Testis (tissue), 5 donors: ENCODE measurements at places on chromosomes 4 and X.

DNA sequence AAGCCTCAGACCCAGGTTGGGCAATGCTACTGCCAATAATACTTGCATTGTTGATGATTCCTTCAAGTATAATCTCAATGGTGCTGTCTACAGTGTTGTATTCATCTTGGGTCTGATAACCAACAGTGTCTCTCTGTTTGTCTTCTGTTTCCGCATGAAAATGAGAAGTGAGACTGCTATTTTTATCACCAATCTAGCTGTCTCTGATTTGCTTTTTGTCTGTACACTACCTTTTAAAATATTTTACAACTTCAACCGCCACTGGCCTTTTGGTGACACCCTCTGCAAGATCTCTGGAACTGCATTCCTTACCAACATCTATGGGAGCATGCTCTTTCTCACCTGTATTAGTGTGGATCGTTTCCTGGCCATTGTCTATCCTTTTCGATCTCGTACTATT, 7.4 kb downstream of the LPAR4 start:
- H3K4me3 ChIP-seq: no peak overlapping the region
- no peaks in the 10 kb centered on the region for H3K27me3 ChIP-seq
- no peak overlapping the region for H3K27ac ChIP-seq
- DNase-seq: no peak
- H3K4me1 ChIP-seq: no peaks in the 10 kb centered on the region
- H3K36me3 ChIP-seq: no peaks in the 10 kb centered on the region

DNA sequence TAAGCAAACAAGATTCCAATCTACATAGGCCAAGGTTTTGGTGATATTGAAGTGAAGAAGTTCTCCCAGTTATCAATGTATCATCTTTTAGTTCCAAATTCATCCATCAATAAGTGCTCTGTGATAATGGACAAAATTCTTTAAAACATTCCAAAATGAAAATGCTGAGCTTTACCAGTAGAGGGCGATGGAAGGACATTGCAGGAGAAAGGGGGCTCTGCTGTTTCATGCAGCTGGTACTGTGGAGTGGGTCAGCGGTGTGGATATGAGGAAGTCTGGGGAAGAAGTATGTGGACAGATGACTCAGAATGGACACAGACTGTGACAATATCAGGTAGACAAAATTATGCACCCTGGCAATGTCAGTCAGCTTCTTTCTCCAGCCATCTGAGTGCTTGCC, 46.6 kb upstream of the HS6ST2 start:
- no peaks in the 10 kb centered on the region for H3K27me3 ChIP-seq
- no peak overlapping the region for H3K27ac ChIP-seq
- no peak overlapping the region for H3K4me3 ChIP-seq
- no peaks in the 10 kb centered on the region for H3K36me3 ChIP-seq
- no peaks in the 10 kb centered on the region for H3K4me1 ChIP-seq

- H3K4me3 ChIP-seq: no peak overlapping the region
- H3K27me3 ChIP-seq: no peaks in the 10 kb centered on the region
- no peak for DNase-seq
These were observed 1.1 kb downstream of the PCSK1N start for GRCh38 chrX:48834383-48834709.

DNA sequence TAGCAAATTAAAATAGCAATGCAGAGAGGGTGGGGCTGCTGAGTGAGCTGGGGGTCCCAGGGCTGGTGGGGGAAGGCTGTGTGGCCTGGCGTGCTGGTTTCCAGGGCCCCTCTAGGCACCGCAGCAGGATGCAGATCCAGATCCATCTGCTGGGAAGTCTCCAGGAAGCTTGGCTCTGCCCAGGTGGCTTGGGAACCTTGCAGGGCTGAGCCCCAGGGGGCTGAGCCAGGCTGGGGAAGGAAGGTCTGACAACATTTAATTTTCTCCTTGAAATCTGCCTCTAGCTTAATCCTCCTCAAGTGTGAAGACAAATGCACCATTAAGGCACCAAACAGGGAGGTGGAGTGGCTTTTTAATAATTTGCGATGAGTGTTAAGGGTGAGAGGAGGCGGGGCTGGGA, 31.7 kb downstream of the SORCS2 start:
- DNase-seq: no peak
- no peak overlapping the region for H3K27ac ChIP-seq
- no peaks in the 10 kb centered on the region for H3K4me1 ChIP-seq
- no peaks in the 10 kb centered on the region for H3K36me3 ChIP-seq

- no peaks in the 10 kb centered on the region for H3K4me1 ChIP-seq
- H3K4me3 ChIP-seq: no peak overlapping the region
- no peaks in the 10 kb centered on the region for H3K36me3 ChIP-seq
- H3K27ac ChIP-seq: no peak overlapping the region
- no peak for DNase-seq
These were observed 627.0 kb upstream of the HTR2C start for GRCh38 chrX:113956936-113957335.

GRCh38 chr4:159273841-159274240, 171.0 kb downstream of the RAPGEF2 start:
- H3K27ac ChIP-seq: no peak overlapping the region
- no peaks in the 10 kb centered on the region for H3K27me3 ChIP-seq
- no peak for DNase-seq
- no peaks in the 10 kb centered on the region for H3K36me3 ChIP-seq
- H3K4me1 ChIP-seq: peaks cover 7% of the 10 kb centered on the region

- no peak for DNase-seq
- H3K4me3 ChIP-seq: no peak overlapping the region
- H3K27me3 ChIP-seq: no peaks in the 10 kb centered on the region
- no peak overlapping the region for H3K27ac ChIP-seq
- H3K36me3 ChIP-seq: no peaks in the 10 kb centered on the region
- no peaks in the 10 kb centered on the region for H3K4me1 ChIP-seq
These were observed 133.3 kb upstream of the PJA1 start for GRCh38 chrX:69298466-69299140.

- no peaks in the 10 kb centered on the region for H3K36me3 ChIP-seq
- no peak for DNase-seq
- H3K4me3 ChIP-seq: no peak overlapping the region
- no peak overlapping the region for H3K27ac ChIP-seq
These were observed 73.9 kb upstream of the DIPK2B start for GRCh38 chrX:45274576-45274975.

- no peaks in the 10 kb centered on the region for H3K27me3 ChIP-seq
- no peak overlapping the region for H3K4me3 ChIP-seq
- no peaks in the 10 kb centered on the region for H3K4me1 ChIP-seq
- H3K36me3 ChIP-seq: no peaks in the 10 kb centered on the region
- DNase-seq: no peak
These were observed 39.4 kb upstream of the GPC3 start for GRCh38 chrX:134024686-134025377.

DNA sequence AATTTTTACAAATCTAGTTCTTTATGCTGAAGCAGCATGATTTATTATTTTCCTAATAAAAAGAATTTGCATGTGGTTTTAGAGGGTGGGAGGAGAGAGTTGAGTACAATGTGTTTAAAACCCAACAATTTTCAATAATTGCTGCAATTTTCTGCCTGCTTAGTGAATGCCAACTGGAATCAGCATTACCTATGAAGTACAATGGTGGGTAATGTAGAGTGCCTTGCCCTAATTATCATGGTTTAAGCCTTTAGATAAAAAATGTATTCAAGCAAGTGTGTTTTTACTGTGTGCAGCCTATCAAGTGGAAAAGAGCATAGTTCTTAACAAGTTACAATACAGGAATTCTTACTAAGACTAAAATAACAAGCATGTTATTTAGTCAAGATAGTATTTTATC, 77.9 kb upstream of the ANKRD50 start:
- H3K27me3 ChIP-seq: no peaks in the 10 kb centered on the region
- H3K4me1 ChIP-seq: no peaks in the 10 kb centered on the region
- H3K27ac ChIP-seq: no peak overlapping the region
- H3K4me3 ChIP-seq: no peak overlapping the region
- DNase-seq: no peak

DNA sequence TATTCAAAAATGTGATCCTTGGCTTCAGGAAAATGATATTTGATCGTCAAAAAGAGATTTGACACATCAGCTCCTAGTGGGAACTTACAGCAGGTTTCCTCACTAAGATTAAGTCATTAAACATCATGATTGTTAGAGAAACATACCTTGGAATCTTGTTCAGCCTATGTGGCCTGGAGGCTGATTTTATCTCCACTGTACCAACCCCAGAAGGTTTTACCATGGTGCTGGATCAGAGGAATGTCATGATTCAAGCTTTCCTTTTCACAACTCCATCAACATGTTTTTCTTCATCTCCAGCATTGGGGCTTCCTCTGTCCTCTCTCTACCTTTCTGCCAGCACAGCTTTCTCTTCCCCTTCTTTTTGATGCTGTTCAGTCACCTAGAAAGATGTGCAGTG, 68.4 kb upstream of the MID1IP1 start:
- H3K27ac ChIP-seq: no peak overlapping the region
- no peaks in the 10 kb centered on the region for H3K27me3 ChIP-seq

DNA sequence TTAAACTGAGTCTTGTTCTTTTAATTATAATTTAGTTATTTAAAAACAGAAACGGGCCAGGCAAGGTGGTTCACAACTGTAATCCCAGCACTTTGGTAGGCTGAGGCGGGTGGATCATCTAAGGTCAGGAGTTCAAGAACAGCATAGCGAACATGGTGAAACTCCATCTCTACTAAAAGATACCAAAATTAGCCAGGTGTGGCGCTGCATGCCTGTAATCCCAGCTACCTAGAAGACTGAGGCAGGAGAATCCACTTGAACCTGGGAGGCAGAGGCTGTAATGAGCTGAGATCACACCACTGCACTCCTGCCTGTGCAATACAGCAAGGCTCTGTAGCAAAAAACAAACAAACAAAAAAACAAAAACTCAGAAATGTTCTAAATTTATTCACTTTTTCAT, 852.9 kb downstream of the TECRL start:
- H3K27me3 ChIP-seq: no peaks in the 10 kb centered on the region
- DNase-seq: no peak
- no peak overlapping the region for H3K4me3 ChIP-seq

DNA sequence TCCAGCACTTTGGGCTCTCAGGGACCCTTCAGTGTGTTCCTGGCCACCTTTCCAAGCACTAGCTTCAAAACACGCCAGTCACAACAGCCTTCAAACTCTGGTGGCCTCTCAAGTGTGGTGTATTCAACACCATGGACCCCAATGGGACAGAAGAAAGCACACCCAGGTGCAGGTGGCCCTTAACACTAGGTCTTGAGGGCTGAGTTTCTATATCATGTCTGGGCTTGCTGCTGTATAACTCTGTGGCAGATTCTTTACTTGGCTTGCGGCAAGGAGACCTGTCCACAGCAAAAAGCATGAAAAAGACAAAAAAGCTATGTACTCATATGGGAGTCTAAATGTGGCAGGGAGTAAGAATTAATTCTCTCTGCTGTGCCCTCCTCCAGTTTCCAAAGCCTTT, 23.1 kb downstream of the MSL3 start:
- no peaks in the 10 kb centered on the region for H3K27me3 ChIP-seq
- H3K36me3 ChIP-seq: no peaks in the 10 kb centered on the region

GRCh38 chrX:1483843-1484637, 31.3 kb upstream of the ASMTL start:
- no peaks in the 10 kb centered on the region for H3K27me3 ChIP-seq
- no peaks in the 10 kb centered on the region for H3K36me3 ChIP-seq
- no peak overlapping the region for H3K27ac ChIP-seq
- H3K4me1 ChIP-seq: no peaks in the 10 kb centered on the region
- H3K4me3 ChIP-seq: no peak overlapping the region

GRCh38 chr4:81796790-81797528, 325.3 kb upstream of the RASGEF1B start:
- no peak for DNase-seq
- no peaks in the 10 kb centered on the region for H3K4me1 ChIP-seq
- no peak overlapping the region for H3K4me3 ChIP-seq
- H3K27ac ChIP-seq: no peak overlapping the region
- H3K36me3 ChIP-seq: no peaks in the 10 kb centered on the region
- H3K27me3 ChIP-seq: no peaks in the 10 kb centered on the region

DNA sequence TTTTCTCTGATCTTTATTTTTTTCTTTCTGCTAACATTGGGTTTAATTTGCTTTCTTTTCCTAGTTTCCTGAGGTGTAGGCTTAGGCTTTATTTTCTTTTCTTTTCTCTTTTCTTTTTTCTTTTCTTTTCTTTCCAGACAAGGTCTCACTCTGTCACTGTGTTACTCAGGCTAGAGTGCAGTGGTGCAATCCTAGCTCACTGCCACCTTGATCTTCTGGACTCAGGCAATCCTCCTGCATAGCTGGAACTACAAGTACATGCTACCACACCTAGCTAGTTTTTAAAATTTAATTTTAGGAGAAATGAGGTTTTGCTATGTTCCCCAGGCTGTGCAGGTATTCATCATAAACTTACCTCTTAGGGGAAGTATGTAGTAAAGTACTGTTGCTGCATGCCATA, 197.8 kb upstream of the ANKRD50 start:
- H3K27me3 ChIP-seq: no peaks in the 10 kb centered on the region
- DNase-seq: no peak
- H3K27ac ChIP-seq: no peak overlapping the region

DNA sequence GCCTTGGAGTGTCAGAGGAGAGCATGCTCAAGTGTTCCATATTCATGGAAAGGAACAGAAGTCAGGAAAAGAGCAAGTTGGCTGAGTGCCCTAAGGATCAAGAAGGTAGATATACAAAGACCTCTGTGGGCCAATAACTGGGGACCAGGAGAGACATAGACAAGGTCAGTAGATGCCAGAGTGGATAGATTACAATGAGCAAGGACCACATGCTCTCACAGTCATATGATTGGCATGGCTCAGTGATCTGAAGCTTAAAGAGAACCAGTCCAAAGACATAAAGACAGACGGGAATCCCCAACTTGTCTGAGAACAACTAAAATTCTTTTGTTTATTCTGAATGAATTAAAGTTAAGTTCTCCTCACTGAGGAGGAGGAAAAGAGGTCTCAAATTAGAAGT, 289.7 kb downstream of the HS3ST1 start:
- H3K4me1 ChIP-seq: no peaks in the 10 kb centered on the region
- no peak for DNase-seq
- no peaks in the 10 kb centered on the region for H3K36me3 ChIP-seq
- no peaks in the 10 kb centered on the region for H3K27me3 ChIP-seq
- no peak overlapping the region for H3K4me3 ChIP-seq

- no peaks in the 10 kb centered on the region for H3K36me3 ChIP-seq
- DNase-seq: no peak
- no peak overlapping the region for H3K4me3 ChIP-seq
- H3K27ac ChIP-seq: no peak overlapping the region
These were observed 20.2 kb upstream of the CHRNA9 start for GRCh38 chr4:40314951-40315350.

DNA sequence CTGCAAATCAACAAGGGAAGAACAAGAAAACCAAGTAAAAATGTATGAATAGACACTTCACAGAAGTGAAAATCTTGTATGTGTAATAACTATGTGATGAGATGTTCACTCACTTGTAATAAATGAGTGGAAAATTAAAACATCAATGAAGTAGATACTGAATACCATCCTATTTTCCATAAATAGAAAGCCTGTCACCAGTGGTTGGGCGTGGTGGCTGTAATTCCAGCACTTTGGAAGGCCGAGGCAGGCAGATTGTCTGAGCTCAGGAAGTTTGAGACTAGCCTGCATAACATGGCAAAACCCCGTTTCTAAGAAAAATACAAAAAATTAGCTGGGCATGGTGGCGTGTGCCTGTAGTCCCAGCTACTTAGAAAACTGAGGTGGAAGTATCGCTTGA, 53.5 kb upstream of the SOD3 start:
- no peak for DNase-seq
- H3K27me3 ChIP-seq: no peaks in the 10 kb centered on the region
- no peaks in the 10 kb centered on the region for H3K36me3 ChIP-seq
- H3K27ac ChIP-seq: no peak overlapping the region
- no peaks in the 10 kb centered on the region for H3K4me1 ChIP-seq
- H3K4me3 ChIP-seq: no peak overlapping the region

GRCh38 chr4:86603311-86603885, 9.3 kb downstream of the PTPN13 start:
- H3K27ac ChIP-seq: no peak overlapping the region
- no peaks in the 10 kb centered on the region for H3K4me1 ChIP-seq
- no peak for DNase-seq
- no peaks in the 10 kb centered on the region for H3K36me3 ChIP-seq
- H3K27me3 ChIP-seq: no peaks in the 10 kb centered on the region
